ENCODE measurements at places on chromosomes 7 and 10. TPM values are rescaled to one million over a fixed set of nuclear protein-coding genes. Genes with fewer than 3 reads are reported as not detected.

The TAS2R5 gene
- 1.1 TPM for total RNA-seq

The TMEM213 gene
- not detected for total RNA-seq

The HHEX gene
- 3.6 TPM for total RNA-seq

The GPR146 gene
- total RNA-seq, result 2.7 TPM

The NPSR1 gene
- total RNA-seq, result 0.31 TPM

The RARRES2 gene
- total RNA-seq, result 43.4 TPM

The ITPRID1 gene
- total RNA-seq, result 0.44 TPM

Data from muscle of leg (tissue), 16 donors.